ENCODE measurements at places on chromosomes 2 and 18.

- DNase-seq, result no peak
These were observed 41.4 kb downstream of the ATP6V1C2 start for GRCh38 chr2:10762651-10763460.

DNA sequence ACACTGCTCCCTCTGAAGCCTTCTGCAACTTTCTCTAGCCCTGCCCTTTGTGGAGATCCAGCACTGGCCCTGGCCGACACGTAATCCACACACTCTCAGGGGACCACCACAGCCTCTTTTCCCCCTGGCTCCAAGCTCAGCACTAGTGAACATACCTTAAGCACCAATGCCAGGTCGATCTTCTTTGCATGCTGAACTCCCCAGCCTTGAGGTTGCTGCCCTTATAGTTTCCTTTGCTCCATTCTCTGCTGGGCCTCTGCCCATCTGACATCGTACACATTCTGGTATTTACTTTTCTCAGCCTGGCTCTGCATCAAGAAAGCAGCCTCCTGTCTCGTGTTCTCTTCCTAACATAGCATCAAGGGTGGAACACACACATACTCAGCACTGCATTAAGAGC, 361.5 kb downstream of the LPIN1 start:
- no peak for DNase-seq

DNA sequence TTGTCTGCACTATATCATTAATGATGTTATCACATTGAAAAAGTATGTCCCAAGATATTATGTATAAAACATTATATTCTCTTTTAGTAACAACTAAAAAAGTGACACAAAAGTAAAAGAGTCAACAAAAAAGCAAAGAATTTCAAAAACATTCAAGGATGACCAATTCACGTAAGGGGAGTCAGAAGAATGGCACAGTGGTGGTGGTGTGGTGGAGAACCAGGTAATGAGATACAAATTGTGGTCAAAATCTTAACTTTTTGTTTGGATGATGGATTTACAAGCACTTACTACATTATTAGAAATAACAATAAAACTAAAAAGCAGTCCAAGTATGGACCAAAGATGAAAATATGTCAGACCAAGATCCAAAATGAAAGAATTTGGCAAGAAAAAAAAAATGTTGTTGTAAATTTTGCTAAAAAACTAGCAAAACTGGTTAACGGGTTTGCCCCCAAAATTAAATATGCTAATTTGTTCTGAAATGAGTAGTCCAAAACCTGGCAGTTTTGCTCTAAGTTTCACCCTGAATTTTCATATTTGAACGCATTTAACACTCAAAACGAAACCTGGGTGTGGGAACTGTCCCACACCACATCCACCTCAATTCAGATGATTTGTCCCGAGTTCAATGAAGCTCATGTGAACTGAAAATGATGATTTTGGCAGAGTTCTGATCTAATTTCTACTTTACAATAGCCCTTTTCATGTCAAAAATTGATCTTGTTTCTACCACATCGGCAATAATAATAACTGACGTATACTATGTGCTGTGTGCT, 135.8 kb downstream of the IKZF2 start:
- no peak for DNase-seq

DNA sequence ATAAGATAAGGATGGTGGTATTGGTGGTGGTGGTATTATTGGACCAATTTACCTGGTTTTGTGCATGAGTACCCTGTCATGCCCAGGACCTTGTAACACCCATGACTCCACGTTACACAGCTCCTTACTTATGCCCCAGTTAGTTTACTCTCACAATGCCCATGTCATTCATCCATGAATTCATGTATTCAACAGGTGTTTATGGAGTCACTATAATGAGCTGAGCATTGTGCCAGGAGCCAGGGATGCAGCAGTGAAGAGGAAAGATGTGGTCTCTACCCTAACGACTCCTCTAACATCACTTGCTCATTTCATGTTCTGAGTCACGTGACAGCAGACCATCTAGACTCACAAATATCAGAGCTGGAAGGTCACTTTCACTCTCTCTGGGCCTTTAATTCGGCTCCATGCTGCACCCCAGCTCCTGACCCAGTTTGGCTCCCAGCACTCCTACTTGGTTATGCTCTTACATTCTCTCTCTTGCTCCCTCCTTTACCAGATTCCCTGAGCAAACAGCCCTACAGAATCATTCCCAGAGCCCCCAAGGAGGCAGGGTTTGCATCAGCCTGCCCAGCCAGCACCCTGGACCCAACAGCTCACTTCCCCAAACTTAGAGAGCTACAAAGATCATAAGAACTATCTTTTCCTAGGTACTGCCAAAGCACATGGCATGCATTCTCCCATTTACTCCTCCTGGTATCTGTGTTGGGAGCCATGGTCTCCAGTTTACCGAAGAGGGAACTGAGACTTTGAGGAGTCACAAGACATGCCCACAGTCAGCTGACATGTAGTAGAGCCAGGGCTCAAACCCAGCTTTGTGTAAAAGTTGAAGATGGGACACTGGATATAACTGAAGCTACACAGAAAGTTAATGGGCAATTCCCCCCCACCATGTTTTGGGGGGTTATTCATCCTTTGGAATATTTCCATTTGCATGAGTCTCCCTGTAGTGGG, 449.9 kb downstream of the LRATD1 start:
- no peak for DNase-seq

All from stimulated activated CD8-positive, alpha-beta memory T cell treated with anti-CD3 and anti-CD28 coated beads, Interleukin-7, amount 100 ng/mL, for 24 hours (primary cell).